ENCODE measurements at places on chromosomes 4 and X.

DNA sequence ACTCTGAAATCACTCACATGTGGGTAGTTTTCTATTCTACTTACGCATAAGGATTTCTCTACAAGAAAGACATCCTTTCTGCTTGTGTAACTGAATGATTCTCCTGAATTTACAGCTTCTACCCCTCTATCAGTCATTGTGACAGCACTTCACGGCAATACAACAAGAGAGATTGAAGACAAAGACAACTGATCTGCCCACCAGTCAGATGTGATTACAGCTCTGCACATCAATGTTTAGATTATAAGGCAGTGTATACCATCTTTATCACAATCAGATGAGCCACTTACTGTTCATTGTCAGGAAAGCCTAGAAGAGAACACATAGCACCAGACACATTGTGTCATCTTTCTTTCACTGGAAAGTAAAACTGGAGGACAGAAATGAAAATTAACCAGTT is 324.4 kb downstream of the CENPC start:
- no peak for DNase-seq

DNA sequence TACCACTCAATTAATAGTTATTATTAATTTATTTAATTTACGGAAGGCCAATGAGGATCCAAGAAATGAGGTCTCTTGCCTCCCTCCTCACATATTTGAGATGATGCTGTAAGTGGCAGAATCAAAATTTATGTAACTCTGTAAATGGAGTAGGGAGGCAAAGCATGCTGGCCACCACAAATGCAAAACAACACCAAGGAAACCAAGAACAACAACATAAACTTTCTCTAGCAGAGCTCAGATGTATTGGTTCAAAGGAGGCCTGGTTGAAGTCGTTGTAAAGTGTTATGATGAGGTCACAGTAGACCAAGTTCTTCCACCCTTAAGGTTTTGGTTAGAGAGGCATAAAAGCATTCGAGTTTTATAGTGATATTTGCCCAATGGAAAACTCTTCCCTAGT is 194.8 kb upstream of the FAT1 start:
- no peak for DNase-seq

DNA sequence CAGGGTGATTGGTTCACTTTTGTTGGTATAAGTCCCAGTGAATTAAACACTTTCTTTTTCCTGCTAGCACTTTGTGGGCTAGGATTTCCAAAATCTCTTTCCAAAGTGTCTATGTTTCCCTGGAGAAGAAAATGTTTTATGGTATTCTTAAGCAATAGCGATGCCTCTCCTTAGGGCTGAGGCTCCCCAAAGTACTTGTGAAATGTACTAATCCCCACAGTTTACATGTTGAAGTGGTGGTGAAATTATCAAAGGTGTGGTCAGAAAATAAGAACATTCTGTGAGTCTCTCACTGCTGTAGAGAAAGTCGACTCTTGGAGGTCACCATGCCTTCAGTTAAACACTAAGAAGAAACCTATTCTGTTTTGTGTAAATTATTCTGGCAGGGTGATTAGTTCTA is 51.5 kb upstream of the AMELX start:
- no peak for DNase-seq

DNA sequence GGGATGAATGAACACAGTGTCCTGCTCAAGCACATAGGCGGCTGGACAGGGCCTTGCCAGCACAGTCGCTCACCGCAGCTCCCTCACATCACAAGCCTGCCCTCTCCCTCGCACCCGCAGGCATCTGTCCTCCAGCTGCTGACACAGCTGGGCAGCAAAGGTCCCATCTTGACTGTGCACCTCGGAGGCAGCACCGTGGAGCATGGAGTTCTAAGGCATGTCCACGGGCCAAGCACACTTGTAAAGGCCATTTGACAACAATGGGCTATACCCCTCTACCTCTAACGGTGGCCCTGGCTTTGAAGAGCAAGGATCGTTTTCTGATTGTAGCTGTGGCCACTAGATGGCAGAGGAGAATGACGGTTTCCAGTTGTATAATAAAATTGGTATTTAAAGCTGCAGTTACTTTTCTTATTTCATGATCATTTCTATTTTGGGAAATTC is 53.8 kb downstream of the APLN start:
- no peak for DNase-seq

GRCh38 chrX:19904778-19905367 is 17.5 kb upstream of the SH3KBP1 start:
- no peak for DNase-seq

DNA sequence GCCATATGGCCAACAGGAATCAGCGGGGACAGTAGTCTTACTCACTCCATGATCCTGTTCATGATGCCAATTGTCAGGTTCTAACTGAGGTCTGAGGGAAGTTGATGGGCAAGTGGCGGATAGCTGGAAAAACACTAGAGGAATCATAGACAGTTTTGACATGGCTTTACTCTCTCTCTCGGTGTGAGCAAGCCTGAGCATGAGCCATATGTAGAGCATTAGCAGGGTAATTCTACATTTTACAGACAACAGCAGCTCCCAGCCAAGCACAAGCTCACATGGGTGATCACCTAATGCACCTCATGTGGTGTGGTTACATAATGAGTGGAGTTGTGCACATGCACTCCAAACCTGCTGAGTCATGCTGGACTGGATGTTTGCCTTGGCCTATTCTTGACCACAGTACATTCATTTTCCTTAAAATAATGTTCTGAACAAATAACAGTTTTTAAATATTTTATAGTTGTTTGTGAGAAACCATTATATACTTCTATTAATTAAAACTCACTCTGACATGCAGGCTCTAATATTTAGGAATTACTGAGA is 429.2 kb downstream of the GPAT3 start:
- DNase-seq, result no peak

GRCh38 chr4:149247164-149247563 is 568.5 kb downstream of the IQCM start:
- no peak for DNase-seq

- DNase-seq, result no peak
Measured at GRCh38 chr4:24656906-24657305, 72.6 kb upstream of the DHX15 start.

GRCh38 chr4:150641612-150642011 is 59.7 kb downstream of the MAB21L2 start:
- DNase-seq, result no peak

GRCh38 chr4:30904588-30904987 is 184.4 kb downstream of the PCDH7 start:
- no peak for DNase-seq

GRCh38 chr4:3471098-3471760 is 8.1 kb downstream of the DOK7 start:
- DNase-seq, result no peak

DNA sequence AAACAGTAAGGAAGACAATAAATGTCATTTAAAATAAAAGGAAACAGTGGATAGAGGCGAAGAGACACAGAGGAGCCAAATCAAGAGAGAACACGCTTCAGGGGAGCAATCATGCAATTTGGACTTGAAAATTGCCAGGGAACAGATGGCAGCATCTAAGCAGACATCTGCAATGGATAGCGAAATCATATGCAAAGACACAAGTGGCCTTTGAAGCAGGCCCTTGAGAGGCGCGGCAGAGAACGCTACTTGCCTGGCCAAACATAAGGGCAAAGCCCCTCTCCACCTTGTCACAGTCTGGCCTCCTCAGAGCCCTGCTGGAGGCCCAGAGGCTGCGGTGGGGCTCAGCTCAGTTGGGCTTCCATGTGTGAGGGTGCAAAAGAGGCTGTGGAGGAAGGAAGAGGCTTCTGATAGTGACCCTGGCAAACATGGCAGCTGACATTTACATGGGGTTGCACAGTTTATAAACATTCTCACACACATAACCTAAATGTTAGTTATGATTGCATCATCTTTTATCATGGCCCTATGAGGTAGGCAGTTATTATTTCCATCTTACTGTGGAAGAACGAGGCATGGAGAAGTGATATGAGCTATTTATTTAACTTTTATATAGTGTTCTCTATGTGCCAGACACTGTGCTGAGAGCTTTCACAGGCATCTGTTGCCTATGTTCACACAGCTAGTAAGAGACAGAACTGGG is 18.3 kb downstream of the ADGRG4 start:
- no peak for DNase-seq

- no peak for DNase-seq
Measured at GRCh38 chr4:145819853-145820181, 118.8 kb downstream of the ZNF827 start.

GRCh38 chr4:99966692-99967091 is 16.6 kb upstream of the H2AZ1 start:
- no peak for DNase-seq

- DNase-seq, result no peak
Measured at GRCh38 chr4:115233600-115233999, 120.2 kb upstream of the NDST4 start.
